Posterior vena cava (tissue), 2 donors: ENCODE measurements at places on chromosomes 16 and 17.

DNA sequence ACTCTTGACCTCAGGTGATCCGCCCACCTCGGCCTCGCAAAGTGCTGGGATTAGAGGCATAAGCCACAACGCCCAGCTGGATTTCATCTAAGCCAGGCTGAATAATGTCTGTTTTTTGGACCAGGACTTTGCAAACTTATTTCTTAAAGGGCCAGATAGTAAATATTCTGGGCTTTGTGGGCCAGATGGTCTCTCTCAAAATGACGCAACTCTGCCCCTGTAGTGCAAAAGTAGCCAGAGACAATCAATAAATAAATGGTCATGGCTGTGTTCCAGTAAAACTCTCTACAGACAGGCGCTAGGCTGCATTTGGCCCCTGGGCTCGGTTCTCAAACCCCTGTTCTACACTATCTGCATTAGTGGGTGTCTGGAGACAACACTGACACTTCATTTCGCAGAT lies 121.9 kb upstream of the CDH13 start:
- DNase-seq: no peak

GRCh38 chr16:71807905-71808592 lies 585 bp downstream of the AP1G1 start:
- peak; percentile 84 for DNase-seq

DNA sequence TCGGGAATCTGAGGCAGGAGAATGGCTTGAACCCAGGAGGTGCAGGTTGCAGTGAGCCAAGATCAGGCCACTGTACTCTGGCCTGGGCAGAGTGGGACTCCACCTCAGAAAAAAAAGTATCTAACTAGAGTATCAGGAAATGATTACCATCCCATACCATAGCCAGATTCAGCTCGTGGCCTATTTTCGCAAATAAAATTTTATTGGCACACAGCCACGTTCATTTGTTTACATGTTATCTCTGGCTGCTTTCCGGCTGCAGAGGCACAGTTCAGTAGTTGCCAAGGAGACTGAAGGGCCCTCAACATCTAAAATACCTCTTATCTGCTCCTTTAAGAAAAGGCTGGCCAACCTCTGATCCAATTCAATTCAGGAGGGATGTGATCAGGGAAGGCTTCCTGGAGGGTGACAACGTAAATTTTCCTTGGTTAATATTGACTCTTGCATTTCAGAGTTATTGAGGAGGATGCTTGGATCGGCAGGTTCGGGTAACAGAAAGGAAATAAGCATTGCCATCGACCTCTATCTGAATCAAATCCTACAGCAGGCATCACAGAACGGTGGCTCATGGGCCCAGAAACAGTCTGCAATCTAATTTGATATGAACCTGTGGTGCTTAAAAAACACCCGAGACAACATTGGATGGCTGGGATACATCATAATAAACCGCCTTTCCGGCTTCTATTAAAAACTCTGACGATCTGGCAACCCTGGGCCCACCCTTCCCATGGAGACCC lies 73.8 kb downstream of the XYLT1 start:
- DNase-seq: no peak

- no peak for DNase-seq
Observed at GRCh38 chr16:70550082-70550481, 26.5 kb downstream of the SF3B3 start.

DNA sequence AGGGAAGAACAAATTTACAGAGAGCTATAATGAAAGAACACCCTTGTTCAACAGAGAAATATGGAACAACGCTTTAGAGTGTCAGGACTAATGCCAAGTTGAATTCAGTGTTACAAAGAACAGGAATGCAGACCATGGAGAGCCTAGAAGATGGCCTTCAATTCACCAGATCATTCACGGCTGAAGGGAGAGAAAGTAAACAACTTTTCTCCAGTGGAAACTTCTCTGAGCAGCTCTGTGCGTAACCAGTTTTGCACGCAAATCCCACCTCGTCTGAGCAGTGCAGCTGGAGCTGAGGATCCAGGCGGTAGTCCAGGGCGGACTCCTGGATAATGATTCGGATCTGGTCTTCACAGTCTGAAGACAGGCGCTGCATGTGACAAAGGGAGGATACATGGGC lies 40.5 kb upstream of the CLEC18B start:
- no peak for DNase-seq

GRCh38 chr17:76405607-76405966 lies 21.2 kb downstream of the SPHK1 start:
- peak; percentile 16 for DNase-seq

- DNase-seq: no peak
Observed at GRCh38 chr16:57998486-57998885, 2.0 kb downstream of the ZNF319 start.

DNA sequence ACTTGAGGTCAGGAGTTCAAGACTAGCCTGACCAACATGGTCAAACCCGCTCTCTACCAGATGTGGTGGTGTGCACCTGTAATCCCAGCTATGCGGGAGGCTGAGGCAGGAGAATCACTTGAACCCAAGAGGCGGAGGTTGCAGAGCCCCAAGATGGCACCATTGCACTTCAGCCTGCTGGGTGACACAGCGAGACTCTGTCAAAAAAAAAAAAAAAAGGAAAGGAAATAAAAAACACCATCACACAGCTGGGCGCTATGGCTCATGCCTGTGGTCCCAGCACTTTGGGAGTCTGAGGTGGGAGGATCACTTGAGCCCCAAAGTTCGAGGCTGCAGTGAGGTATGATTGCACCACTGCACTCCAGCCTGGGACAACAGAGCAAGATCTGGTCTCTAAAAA lies 13.3 kb upstream of the SBK1 start:
- DNase-seq: no peak

DNA sequence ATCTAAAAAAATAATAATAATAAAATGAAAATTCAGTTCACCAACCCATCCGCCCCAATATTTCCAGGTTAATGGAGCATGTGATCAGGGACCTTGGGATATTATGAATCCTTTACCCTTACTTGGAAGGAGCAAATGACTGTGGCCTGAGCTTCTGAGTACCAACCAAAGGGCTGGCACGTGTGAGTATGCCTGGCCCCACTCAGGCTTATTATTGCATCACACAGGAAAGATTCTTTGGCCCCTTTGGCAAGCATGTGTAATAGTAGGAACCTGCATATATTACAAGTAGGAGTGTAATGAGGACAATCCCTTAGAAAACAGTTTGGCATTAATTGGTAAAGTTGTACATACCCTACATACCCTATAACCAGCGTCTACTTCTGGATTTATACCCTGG lies 7.2 kb upstream of the C17orf78 start:
- no peak for DNase-seq

DNA sequence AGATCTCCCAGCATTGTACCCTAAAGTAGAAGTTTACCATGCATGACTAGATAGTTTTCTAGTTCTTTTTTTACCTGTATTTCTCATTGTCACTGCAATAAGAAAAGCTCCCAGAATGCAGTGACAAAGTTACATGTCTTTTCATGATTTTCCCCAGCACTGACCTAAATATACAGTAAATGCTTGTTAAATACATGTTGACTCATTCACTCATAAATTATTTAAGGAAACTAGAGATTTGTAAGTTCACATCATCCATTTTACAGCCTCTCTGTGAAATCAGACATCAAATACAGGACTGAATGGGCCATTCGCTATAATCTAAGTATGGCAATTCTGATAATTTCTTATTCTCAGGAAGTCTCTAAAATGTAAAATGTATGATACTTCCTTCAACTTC lies 258.9 kb upstream of the AXIN2 start:
- DNase-seq: no peak

DNA sequence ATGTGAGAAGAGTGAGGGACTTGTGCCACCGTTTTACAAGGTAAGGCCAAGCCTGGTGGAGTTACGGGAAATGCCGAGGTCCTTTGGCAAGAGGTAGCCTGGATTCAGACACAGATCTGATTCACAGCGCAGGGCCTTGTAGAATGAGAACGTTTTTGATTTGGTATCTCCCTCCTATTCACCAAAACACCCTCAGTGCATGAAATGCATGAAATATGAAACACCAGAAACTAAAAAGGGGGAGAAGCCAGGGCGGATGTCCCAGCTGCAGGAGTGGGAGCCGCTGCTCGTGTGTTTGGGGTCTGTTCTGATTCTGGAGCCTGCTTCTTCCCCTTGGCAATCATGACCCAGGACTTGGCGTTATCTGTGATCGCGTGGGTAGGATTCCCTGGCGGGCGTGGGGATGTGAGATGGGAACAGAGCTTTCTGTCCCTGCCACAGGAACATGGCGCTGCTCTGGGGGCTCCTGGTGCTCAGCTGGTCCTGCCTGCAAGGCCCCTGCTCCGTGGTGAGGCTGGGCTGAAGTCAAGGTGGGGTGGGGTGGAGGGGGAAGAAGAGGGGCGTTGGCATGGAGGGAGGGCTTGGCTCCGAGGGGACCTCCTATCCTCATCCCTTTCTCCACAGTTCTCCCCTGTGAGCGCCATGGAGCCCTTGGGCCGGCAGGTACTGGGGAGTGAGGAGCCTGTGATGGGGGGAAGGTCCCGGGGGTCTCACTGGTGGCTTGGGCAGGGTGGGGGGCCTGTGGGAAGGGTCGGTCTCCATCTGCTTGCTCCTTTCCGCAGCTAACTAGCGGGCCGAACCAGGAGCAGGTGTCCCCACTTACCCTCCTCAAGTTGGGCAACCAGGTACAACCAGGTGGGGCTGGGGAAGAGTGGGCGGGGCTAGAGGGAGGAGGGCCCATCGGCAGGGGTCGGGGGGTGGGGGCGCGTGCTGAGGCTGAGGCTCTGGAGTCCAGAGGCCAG lies 2.2 kb downstream of the SERPINF2 start:
- peak; percentile 76 for DNase-seq
